ENCODE measurements at places on chromosomes 11 and 22.

DNA sequence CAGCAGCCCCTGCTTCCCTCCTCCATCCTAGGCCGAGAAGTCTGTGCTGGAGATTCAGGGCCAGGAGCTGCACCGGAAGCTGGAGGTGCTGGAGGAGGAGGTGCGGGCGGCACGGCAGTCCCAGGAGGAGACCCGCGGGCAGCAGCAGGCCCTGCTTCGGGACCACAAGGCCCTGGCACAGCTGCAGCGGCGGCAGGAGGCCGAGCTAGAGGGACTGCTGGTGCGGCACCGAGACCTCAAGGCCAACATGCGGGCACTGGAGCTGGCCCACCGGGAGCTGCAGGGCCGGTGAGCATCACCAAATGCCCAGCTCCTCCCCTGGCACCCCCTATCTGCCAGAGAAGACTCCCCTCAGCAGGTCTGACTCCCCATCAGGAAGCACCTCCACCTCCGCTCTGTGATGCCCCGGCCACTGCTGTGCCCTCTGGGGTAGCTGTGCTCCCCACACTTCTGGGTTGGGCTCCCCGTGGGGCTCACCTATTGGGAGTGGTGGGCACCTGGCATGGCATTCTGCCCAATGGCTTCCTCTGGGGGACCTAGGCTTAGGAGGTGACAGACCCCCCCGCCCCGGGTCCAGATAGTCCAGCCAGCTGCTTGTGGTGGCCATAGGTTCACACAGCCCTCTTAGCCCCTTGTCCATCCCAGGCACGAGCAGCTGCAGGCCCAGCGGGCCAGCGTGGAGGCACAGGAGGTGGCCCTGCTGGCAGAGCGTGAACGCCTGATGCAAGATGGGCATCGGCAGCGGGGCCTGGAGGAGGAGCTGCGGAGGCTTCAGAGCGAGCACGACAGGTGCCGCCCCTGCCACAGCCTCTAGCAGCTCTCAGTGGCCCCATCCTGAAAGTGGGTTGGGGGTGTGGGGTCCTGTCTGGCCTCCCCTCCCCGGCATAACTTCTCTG lies 6.6 kb upstream of the RPS6KA4 start:
- DNase-seq, result no peak

DNA sequence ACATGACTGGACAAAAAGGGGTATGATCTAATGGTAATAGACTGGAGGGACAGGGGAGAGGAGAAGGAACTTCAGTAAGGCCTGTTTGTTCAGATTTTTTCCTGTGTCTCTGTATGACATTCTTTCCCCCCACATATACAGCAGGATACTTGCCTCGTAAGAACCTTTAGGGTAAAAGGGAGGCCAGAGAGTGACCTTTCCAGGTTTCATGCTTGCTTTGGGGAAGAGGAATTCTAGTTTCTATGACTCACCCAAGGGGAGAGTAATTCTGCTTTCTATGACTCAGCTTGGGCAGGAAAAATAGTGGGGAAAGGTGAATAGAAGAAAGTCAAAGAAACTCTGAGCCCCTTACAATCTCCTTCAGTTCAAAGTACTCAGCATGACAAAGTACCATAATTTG lies 457.0 kb downstream of the DLG2 start:
- no peak for DNase-seq

DNA sequence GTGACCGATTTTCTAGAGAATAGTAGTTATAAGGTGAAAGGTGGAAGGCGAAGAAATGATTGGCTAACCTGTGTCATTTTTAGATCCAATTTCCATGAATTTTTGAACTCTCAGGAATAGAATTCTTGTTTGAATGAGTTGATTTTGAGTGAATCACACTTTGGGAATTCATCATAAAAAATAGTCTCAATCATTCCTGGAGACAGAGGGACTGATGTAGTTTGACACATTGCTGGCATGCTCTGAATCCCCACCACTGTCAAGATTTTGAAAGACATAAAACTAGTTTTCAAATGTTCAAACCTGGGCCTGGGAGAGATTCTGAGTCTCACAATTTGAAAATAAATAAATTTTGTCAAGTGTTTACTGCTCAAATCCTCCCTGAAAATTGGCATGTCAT lies 861.4 kb upstream of the RAG2 start:
- no peak for DNase-seq

GRCh38 chr11:69333879-69334278 lies 39.9 kb downstream of the MYEOV start:
- DNase-seq, result no peak

- peak; percentile 69 for DNase-seq
These were observed 17.4 kb downstream of the BMAL1 start for GRCh38 chr11:13294771-13295579.
